Astrocyte of the cerebellum (primary cell): ENCODE measurements at places on chromosomes 12 and 14.

DNA sequence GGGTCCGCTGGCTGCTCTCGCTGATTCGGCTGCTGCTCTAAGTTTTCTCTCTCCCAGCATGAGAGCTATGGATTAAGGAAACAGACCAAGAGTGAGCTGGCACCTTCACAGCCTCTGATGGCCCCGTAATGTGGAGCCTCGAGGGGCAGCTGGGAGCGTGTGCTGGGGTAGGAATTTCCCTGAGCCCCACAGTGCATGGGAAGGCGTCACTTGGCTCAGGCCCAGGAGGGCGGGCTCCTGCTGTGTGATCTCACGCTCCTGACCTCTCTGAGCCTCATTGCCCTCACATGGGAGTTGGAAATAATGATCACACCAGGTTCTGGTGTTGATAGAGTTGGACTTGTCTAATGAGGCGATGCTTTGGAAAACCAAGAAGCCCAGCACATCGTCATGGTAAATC is 238.6 kb upstream of the CRY1 start:
- DNase-seq = no peak

DNA sequence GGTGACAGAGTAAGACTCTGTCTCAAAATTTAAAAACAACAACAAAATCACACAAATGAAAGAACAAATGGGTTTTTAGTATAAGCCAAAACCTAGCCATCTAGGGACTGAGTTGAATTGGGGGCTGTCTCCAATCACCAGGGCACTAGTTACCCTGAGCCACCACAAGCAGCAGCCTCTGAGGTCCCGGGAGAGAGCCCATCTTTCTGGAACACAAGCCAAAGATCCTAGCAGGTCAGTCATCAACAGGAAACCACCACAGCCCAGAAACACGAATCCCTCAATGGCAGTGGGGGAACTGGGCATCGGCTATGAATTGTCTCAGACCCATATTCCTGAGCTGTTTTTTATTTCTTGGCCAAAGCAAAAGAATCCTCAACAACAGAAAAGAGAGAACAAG is 75.3 kb downstream of the KDM2B start:
- DNase-seq = no peak

DNA sequence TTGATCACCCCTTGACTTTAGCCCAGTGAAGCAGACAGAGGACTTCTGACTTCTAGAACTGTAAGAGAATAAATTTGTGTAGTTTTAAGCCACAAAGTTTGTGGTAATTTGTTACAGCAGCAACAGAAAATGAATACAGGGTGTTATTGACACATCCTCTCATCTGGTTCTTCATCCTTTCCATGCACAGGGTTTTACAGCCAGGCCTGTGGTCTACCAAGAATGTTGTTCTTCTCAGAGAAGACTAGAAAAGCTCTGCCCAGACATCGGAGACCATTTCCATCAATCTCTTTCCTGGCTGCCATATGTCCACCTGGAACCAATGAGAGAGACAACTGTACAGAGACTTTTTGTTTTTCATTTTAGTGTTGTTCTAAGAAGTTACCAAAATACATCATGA is 308.2 kb upstream of the AMIGO2 start:
- no peak for DNase-seq

GRCh38 chr14:66003082-66003730 is 483.0 kb upstream of the CCDC196 start:
- DNase-seq = no peak

DNA sequence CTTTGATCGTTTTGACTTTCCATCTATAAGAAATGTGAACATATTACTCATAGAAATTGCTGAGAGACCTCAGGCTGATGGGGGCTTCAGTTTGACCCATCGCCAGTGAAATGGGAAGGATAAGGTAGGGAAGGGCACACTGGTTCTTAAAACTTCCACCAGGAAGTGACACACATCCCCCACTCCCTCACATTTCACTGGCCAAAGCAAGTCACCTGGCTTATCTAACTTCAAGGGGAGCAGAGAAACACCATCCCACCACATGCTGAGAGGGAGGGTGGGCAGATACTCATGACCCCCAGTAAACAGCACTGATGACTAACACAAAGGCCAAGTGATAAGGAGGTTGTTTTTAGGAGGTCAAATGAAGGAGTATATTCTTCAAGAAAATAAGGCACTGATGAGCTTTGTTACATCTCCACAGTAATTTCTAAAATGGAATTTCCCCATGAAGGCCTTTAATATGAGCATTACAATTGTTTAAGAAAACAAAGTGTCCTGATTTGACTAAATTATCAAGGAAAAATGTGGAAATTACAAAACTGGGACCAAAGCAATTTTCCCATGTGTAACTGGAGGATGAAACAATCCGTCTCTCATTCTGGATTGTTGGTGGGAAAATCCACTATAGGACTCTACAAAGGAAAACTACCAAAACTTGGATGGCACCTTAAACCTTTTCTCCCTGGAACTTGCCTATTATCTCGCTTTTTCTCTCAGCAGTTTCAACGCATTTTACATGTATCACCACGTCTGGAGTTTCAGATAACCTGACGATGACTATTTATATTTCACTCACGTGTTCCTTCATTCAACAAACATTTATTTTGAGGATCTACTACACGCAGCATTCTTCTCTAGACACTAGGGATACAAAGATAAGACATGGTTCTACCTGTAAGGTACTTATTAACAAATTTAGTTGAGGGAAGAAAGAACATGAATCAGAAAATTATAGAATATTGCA is 91.8 kb upstream of the EEA1 start:
- no peak for DNase-seq

DNA sequence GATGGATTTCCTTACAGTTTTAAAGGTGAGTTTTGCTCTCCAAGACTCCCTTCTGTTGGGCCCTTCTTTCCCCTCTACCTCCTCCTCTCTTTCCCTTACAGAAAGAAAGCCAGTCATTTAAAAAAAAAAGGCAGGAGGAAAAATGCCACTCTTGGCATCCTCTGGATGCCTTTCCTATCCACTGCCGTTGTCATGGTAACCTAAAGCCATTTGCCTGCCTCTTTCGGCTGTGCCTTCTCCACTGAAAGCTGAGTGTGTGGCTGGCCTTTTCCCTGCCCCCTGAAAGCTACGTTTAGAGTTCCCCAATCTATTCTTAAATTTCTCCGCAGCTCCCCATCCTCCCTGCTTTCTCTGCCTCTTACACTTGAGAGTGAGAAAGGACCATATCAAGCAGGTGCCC is 67.1 kb downstream of the TUNAR start:
- DNase-seq = no peak

GRCh38 chr12:19744705-19745218 is 305.5 kb downstream of the AEBP2 start:
- peak; percentile 23 for DNase-seq

DNA sequence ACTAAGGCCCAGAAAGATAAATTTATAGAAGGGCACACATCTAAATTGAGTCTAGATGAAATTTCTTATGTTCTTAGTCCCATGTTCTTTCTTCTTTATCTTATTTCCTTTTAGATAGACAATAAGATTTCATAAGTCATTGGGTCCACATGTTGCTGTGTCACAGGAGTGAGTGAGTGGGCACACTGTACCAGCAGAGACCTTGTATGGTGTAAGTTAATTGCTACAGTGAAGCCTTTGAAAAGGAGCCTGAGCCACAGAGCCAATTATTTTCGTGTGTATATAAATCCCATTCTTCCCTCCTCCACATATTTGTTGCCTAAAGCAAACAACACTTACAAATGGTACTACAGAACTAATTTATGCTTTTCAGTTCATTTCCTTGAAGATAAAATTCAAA is 79.1 kb downstream of the GRIP1 start:
- no peak for DNase-seq

- DNase-seq = no peak
Measured at GRCh38 chr12:2390850-2391390, 338.1 kb downstream of the CACNA1C start.

GRCh38 chr12:82522762-82523161 is 163.9 kb upstream of the TMTC2 start:
- DNase-seq = no peak

GRCh38 chr14:78075033-78075432 is 95.1 kb upstream of the NRXN3 start:
- DNase-seq = no peak

DNA sequence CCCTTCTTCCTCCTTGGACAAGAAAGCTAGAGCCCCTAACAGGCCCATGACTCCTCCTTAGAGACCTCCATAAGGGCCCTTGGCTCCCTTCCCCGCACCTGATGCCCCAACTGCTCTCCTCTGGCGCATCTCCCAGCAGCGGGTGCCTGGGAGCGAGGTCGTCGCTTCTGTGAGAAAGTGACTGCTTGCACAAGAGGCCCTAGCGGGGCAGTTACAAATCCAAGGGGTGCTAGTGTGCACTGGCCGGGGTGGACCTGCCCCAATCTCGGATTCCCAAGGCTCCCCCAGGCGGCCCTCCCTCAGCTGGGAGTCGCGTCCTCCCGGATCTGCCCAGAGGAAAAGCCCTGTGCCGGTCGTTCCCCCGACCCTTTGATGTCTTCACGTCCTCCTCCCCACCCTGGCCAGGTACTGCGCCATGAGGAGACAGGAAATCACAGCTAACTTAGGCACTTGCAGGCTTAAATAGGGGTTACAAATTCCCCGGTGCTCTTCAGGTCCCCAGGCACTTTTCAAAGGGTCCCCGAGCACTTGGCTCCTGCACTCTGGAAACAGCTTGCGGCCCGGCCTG is 2.8 kb downstream of the NKX2-8 start:
- no peak for DNase-seq
